ENCODE measurements at places on chromosomes 4 and X.

DNA sequence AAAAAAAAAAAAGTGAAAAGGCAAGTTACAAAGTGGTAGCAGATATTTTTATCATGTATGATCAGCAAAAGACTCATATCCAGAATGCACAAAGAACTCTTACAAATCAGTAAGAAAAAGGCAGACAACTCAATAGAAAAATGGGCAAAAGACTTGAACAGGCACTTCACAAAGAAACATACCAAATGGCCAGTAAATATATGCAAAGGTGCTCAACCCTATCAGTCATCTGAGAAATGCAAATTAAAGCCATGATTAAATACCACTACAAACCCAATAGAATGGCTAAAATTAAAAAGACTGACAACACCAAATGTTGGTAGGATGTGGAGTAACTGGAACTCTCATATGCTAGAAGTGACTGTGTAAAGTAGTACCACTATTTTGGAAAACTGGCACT lies 45.4 kb downstream of the CHST7 start:
- H3K4me3 ChIP-seq = no peak overlapping the region
- no peak overlapping the region for H3K27ac ChIP-seq
- no peaks in the 10 kb centered on the region for H3K27me3 ChIP-seq
- DNase-seq = no peak
- no peaks in the 10 kb centered on the region for H3K36me3 ChIP-seq

- no peaks in the 10 kb centered on the region for H3K27me3 ChIP-seq
- no peaks in the 10 kb centered on the region for H3K4me1 ChIP-seq
- no peak for DNase-seq
- H3K27ac ChIP-seq = no peak overlapping the region
Observed at GRCh38 chrX:125998432-125998831, 167.7 kb downstream of the DCAF12L2 start.

GRCh38 chr4:36243355-36244256 lies 708 bp downstream of the ARAP2 start:
- H3K4me1 ChIP-seq = no peaks in the 10 kb centered on the region
- H3K4me3 ChIP-seq = peak overlapping the region; percentile 60
- H3K27ac ChIP-seq = peak overlapping the region; percentile 88
- no peaks in the 10 kb centered on the region for H3K36me3 ChIP-seq
- DNase-seq = peak; percentile 64

- H3K36me3 ChIP-seq = no peaks in the 10 kb centered on the region
- no peak overlapping the region for H3K4me3 ChIP-seq
- peaks cover 6% of the 10 kb centered on the region for H3K27me3 ChIP-seq
- no peak for DNase-seq
Observed at GRCh38 chr4:3729882-3730226, 36.3 kb upstream of the ADRA2C start.

DNA sequence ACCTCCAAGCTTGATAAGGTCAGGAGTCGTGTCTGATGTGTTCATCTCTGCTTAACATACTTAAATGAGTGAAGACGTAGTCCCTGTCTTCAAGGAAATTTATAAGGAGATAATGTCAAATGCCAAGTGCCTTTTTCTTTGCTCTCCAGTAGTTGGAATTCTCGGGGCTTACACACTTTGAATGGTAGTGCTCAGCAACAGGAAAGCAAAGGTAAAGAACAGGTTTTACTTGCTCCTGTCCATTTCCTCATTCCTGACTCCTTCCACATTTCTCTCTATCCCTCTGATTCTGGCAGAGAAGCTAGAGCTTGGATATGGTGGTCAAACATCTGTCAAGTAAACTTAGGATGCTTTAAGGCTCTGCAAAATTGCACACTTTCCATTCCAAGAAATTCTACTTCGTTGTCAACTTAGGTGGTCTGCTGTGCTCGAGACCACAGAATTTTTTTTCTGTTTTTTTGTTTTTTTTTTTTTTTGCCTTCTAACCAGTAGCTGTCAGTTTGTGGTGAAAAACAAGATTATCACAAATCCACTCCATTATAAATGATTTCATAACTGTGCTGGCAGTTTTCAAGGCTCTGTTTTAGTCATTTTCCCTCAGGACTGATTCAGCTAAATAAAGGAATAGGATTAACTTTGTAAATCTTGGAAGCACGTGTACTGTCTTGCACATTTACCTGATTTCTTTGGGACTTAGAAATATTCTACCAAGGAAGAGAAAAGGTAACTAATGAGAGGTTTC lies 180.8 kb upstream of the ANXA3 start:
- H3K27ac ChIP-seq = no peak overlapping the region
- H3K4me1 ChIP-seq = no peaks in the 10 kb centered on the region

GRCh38 chr4:47791965-47792364 lies 45.9 kb downstream of the CORIN start:
- no peak overlapping the region for H3K4me3 ChIP-seq
- no peaks in the 10 kb centered on the region for H3K36me3 ChIP-seq
- H3K4me1 ChIP-seq = no peaks in the 10 kb centered on the region
- DNase-seq = no peak

- no peak overlapping the region for H3K4me3 ChIP-seq
- H3K4me1 ChIP-seq = no peaks in the 10 kb centered on the region
- no peak for DNase-seq
- H3K27me3 ChIP-seq = no peaks in the 10 kb centered on the region
- no peaks in the 10 kb centered on the region for H3K36me3 ChIP-seq
Observed at GRCh38 chrX:29518100-29518499, 697.3 kb upstream of the MAGEB2 start.
